ENCODE measurements at places on chromosomes 4 and X.

GRCh38 chr4:154503598-154503997, 12.0 kb upstream of the DCHS2 start:
- no peak for DNase-seq

DNA sequence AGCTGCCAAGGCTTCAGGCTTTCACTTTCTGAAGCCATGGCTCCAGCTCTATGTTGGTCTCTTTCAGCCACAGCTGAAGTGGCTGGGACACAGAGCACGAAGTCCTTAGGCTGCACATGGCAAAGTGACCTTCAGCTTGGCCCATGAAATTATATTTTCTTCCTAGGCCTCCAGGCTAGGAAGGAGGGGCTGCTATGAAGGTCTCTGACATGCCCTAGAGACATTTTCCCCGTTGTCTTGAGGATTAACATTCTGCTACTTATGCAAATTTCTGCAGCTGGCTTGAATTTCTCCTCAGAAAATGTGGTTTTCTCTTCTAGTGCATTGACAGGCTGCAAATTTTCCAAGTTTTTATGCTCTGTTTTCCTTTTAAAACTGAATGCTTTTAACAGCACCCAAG, 99.8 kb upstream of the KCNIP4 start:
- no peak for DNase-seq

DNA sequence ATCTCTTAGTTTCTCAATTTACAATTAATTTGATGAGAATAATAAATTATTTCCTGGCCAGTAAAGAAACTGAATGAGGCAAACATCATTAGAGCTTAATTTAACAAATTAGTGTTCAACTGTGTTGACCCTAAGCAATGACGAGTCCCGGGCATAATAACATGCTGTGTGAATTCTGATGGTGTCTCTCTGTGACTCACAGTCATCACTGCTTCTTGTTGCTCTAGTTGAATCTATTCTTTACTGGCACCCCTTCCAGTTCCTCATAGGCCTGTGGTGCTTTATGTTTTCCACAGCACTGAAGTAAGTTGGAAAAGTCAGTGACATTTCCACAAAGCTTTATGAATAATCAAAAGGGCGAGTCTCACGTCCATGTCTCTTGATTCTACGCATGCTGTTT, 57.7 kb upstream of the SLC7A11 start:
- no peak for DNase-seq

DNA sequence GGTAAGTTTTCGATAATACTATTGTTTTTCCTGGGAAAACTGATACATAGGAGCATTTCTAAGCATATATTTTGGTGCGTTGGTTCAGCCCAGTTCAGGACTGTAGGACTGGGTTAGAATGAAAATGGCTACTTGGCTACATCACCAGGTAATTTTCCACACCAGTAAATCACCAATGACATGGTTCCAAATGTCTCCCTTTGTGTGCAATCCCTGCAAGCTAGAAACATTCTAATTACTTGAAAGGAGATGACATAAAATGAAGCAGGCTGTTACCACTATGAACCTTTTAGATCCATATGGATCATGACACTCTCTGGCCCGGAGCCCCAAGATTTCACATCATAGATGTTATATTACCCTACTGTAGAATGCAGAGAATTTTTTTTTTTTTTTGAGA, 577.4 kb upstream of the FTHL17 start:
- no peak for DNase-seq

- DNase-seq = no peak
Measured at GRCh38 chr4:10164877-10165283, 48.3 kb upstream of the WDR1 start.

DNA sequence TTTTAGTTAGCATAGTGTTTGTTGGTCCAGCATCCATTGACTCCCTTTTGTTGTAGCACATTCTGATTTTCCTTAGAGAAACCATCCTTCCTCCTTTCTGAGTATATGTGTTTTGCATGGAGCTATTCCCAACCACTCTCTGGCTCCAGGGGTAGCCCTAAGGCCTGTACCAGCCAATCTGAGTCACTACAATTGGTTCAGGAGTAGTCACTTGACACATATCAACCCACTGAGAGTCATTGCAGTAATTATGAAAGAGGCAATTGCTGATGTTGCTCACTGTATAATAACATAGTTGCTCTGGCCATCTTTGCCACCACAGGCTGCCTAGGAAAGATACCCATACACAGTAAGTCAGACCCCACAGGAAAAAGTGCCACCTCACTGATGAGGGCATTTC, 71.2 kb upstream of the GRID2 start:
- no peak for DNase-seq

DNA sequence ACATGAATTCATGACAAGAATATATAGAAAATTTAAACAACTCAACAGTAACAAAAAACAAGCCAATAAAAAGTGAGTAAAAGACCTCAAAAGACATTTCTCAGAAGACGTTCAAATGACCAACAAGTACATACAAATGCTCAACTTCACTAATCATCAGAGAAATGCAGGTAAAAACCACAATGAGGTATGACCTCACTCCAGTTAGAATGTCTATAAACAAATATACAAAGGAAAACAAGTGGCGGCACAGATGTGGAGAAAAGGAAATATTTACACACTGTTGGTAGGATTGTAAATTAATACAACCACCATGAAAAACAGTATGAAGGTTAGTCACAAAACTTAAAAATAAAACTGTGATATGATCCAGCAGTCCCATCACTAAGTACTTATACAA, 1033.1 kb downstream of the RAPGEF2 start:
- DNase-seq = no peak

DNA sequence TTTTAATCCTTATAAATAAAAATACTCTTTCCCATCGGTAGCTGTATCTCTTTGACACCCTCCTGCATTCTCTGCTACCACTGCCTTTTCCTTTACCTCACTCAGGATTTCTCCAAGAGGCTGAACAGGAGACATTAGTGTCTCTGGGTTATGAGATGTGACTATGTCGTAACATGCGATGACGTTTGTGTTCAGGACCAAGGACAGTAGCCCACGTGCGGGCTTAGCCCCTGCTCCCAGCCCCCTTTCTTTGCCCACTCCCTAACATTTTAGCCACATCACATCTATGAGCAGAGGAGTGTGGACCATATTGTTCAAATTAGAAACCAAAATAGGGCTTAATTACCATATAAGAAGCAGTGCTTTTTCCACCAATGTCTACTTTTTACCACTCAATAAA, 369.3 kb downstream of the FBXW7 start:
- DNase-seq = no peak

- DNase-seq = no peak
Measured at GRCh38 chr4:172202480-172203076, 389.4 kb downstream of the GALNTL6 start.

- DNase-seq = no peak
Measured at GRCh38 chr4:185086053-185086452, 57.0 kb upstream of the SLC25A4 start.

DNA sequence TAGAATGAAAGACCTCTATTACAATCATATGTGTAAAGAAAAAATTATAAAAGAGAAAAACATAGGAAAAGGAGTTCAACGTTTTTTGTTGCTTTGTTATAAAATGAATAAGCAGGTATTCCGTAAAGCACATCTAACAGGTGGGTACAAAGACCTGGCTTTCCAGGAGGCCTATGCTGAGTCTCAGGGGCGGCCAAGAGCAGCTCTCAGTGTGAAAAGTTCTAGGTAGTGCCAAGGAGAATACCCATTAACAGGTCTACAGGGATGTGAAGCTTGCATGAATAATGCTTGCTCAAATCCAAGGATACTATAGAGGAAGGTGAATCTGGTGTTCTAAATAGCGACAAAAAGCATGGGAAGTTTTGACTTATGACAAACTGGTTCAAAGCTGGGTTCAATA, 944.4 kb downstream of the PDHA2 start:
- no peak for DNase-seq

GRCh38 chrX:49002091-49002935, at the start of gene GRIPAP1:
GRIPAP1 (minus strand) TSS chrX:49002264; CDS start chrX:49002229, 35 bp downstream.
- peak; percentile 61 for DNase-seq

GRCh38 chrX:7159149-7159861, 11.4 kb upstream of the PUDP start:
- no peak for DNase-seq
